Keratinocyte (primary cell): ENCODE measurements at places on chromosomes 6 and 20. TPM values are rescaled to one million over a fixed set of nuclear protein-coding genes. Genes with fewer than 3 reads are reported as not detected.

CLIC5 gene
- polyA plus RNA-seq = 0.09 TPM in 2 of 3 replicates, not detected in the other

GRCh38 chr20:62219101-62219991, 732 bp downstream of the HRH3 start:
- no peak for DNase-seq

FAM83C gene
- polyA plus RNA-seq = 12.4 to 23.0 TPM (median 12.6 TPM) in 3 replicates

SH3BGRL2 gene
- 1.9 to 3.9 TPM (median 3.8 TPM) in 3 replicates for polyA plus RNA-seq

DNA sequence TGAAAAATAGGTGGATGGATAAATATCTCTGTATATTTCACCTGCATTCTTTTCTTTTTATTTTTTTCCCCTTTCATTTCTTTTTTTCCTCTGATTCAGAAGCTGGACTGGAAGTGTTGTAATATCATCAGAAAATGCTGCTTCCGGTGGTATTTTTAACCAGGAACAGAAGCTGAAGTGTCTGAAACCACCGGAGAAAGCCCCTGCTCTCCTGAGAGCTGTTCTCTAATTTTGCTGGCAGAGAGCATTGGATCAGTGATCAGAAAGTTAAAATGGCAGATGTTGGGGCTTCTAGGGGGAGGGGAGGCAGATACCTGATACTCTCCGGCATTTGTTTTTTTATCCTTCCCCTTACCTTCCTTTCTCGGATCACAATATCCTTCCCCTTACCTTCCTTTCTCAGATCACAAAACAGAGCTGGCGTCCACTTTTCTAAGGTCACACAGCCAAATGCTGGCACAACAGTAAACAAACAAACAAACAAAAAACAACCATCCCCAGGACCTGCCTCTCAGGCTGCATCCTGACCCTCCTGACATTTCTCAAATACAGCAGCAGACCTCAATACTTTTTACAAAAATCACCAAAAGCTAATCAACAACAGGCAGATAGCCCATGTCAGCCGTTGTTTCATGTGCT, 143.2 kb upstream of the ZNF217 start:
- DNase-seq = no peak

- no peak for DNase-seq
These were observed 283.4 kb upstream of the RUNX2 start for GRCh38 chr6:45044510-45045252.

DNA sequence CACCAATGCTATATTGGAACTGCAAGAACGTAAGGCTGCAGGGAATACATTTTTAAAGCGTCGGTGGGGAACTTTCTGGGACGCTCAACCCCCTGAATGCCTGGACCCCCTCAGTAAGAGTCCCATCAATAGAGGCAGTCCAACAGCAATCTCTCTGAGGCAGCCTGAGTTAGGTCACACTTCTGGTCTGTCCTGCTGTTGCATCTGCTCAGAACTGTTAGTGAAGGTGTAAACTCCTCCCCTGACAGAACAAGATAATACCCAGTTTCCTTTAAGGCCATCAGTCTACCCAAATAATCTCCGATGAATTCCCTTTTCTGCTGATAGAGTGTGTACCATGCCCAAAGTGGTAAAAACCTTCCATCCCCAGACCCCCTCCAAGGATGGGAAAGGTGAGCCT, 1.1 kb upstream of the RNGTT start:
- no peak for DNase-seq

SLC17A3 gene
- polyA plus RNA-seq = not detected in 3 replicates

BANF2 gene
- not detected in 3 replicates for polyA plus RNA-seq

RSPO3 gene
- polyA plus RNA-seq = not detected in 3 replicates

TP53INP2 gene
- polyA plus RNA-seq = 0.70 to 2.6 TPM (median 1.0 TPM) in 3 replicates

GRCh38 chr20:48047447-48047846, 262.2 kb upstream of the SULF2 start:
- no peak for DNase-seq

DNA sequence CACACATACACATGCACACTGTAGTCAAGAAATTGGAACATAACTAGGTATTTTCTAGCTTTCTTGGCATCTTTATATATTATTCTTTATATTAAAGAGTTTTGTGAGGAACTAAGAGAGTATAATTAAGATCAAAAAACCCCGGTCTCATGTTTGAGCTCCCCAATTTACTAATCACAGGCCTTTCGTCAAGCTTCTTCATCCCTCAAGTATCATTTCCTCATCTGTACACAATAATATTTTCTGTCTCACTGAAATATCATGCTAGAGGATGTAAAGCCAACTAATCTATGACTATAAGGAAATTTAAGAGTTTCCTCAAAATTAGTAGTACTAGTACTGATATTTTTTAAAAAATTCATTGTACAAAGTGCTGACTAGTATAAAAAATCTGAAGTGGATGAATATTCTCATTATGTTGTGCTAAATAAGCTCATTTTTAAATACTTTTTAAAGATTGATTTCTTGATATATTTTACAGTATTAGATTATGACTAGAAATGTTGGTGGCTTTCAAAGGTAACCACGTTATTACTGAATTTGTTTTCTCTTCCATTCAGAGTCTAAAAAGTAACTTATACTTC, 28.0 kb downstream of the PEX3 start:
- DNase-seq = no peak
